Colonic mucosa (tissue), 4 donors: ENCODE measurements at places on chromosomes 11 and 22. TPM values are rescaled to one million over a fixed set of nuclear protein-coding genes. Genes with fewer than 3 reads are reported as not detected.

The JRKL gene
- 10.9 TPM for total RNA-seq

The SLC25A45 gene
- total RNA-seq, result 6.9 TPM

DNA sequence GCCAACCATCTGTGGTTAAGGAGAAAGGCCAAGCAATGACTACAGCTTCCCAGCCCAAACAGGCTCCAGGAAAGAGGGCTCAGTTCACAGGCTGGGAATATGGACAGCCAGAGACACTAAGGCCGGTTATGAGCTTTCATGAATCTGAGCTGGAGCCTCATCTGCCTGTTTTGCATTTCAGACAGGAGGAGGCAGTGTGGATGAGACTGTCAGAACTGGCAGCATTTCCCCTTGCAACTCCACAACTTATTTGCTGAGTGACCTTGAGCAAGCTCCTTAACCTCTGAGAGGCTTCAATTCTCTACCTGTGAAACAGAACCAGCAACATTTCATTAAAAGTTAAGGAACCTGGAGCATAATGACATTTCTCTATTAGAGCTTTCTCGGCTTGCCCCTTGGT, 264.0 kb downstream of the ETS1 start:
- no peak for DNase-seq
- H3K4me1 ChIP-seq, result no peaks in the 10 kb centered on the region
- no peak overlapping the region for H3K27ac ChIP-seq
- H3K27me3 ChIP-seq, result no peaks in the 10 kb centered on the region

DNA sequence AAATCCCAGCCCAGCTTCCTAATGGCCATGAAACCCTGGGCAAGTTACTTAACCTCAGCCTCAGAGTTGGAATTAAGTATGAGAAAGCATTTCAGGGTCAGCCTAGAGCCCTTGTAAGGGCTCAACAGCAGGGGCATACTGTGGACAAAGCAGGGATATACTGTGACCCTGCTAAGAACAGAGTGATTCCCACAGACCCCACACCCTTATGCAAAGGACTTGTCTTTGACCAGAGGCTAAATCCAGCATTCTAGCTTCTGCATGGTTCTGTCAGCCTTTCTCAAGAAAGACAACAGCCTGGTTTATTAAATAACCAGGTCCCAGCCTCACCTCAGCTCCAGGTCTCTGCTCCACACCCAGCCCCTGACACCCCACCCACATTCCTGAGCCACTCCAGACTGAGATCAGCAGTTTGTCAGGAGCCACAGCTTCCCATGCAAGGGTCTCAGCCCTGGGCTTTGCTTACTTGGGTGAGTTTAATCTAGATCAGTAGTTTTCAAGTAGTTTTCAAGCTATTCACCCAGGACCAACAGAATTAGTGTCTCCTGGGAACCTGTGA, 69.2 kb downstream of the GALNT18 start:
- no peak overlapping the region for H3K27ac ChIP-seq
- H3K36me3 ChIP-seq, result no peaks in the 10 kb centered on the region
- H3K27me3 ChIP-seq, result no peaks in the 10 kb centered on the region
- no peaks in the 10 kb centered on the region for H3K4me1 ChIP-seq
- H3K4me3 ChIP-seq, result no peak overlapping the region
